ENCODE measurements at places on chromosomes 7 and 10. TPM values are rescaled to one million over a fixed set of nuclear protein-coding genes. Genes with fewer than 3 reads are reported as not detected.

DNA sequence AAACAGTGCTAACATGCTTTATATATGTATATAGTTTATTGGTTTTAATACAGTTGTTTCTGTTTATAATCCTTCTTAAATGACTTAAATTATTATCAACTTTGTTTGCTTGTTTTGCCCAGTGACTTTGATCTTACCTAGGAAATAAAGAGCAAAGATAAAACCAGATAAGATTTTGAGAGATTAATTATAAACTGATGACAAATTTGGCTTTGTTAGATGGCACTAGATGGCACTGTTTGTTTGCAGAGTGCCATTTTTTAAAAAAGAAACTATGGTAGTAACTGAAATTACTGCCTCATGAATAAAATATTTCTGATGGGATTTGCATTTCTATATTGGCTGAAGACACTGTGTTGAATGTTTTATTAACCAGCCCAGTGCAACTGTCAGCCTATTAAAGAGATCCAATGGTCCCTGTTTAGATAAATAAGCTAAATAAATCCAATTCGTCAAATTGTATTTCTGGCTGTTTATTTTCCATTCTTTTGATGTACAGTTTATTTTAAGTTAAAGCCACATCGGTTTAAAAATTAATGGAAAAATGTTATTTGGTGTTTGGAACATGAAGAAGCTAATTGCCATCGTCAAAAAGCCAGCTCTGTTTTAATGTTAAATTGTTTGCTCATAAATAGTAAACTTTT is 28.7 kb downstream of the VTI1A start:
- DNase-seq, result no peak

DNA sequence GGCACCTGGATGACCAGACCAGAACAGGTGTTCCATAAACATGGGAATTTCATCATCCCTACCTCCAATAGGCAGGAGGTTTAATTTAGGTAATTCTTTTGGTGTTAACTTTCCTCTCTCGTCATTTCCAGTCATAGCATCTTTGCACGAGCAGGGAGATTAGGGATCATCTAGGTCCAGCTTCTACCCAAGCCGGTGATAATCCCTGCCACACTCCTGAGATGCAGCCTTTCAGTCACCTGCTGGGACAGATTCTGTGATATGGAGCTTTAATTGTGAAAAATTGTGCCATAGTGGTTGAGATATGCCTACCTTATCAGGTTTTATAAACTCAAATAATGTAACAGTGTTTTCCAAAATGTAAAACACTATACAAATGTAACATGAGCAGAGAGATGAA is 191.8 kb upstream of the AOAH start:
- no peak for DNase-seq

SFXN3 gene
- 27.4 TPM for total RNA-seq

GRCh38 chr7:37927773-37928444 is 7.5 kb downstream of the EPDR1 start:
- DNase-seq, result no peak

DNA sequence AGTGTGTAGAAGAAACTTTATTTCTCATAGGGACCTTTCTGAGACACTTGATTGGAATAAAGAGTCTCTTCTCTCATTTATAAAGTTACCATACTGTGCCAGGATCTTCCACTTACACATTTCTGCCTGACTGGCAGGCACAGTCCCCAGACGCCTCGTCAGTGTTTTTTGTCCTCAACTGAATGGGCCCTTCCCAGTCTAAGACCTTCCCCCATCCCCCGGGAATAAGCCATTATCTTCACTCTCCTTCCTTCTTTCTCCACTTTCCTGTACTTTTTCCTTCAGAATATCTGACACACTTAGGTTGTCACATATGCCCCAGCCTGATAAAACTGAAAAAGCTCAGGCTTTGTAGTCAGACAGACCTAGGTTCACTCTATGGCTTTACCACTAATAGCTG is 35.3 kb upstream of the KCNIP2 start:
- no peak for DNase-seq

DNA sequence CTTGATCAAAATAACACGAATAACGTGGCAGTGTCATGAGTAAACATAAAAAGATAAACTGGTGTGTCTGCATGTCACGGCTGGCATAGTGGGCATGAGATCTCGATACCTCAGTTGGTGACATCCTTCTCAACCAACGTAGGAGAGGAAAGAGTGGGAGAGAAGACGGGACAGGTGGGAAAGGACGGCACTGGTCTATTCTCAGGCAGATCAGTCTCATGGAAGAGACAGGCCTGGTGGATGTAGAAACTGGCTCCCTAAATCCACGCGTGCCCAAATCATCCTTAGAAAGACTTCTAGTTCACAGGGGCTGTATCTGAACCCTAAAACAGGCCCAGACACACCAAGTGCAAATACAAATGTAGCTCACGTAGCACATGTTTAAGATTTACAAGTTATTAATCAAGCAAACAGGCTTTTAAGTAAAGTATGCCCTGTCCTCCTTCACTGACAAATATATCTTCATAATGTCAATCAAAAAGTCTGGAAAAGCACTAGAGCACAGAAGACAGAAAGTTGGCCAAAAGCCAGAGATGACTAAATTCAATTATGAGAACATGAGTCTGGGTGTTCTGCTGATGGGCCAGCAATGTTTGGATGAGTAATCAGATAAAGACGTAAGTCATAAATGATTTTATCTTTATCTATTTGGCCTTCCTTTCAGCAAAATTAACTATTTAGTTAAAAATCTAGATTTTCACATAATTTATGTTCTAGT is 56.3 kb downstream of the SFMBT2 start:
- DNase-seq, result no peak

GRCh38 chr10:28266449-28267224 is 36.2 kb downstream of the MPP7 start:
- DNase-seq, result no peak

GRCh38 chr7:142478479-142479220 is 220.8 kb upstream of the PRSS58 start:
- peak; percentile 15 for DNase-seq

- DNase-seq, result no peak
These were observed 52.8 kb downstream of the CUBN start for GRCh38 chr10:17076626-17077345.

TRA2A gene
- total RNA-seq, result 17.9 TPM

CDC14C gene
- total RNA-seq, result not detected

GRCh38 chr10:130799532-130799931 is 512.0 kb downstream of the TCERG1L start:
- no peak for DNase-seq

DNA sequence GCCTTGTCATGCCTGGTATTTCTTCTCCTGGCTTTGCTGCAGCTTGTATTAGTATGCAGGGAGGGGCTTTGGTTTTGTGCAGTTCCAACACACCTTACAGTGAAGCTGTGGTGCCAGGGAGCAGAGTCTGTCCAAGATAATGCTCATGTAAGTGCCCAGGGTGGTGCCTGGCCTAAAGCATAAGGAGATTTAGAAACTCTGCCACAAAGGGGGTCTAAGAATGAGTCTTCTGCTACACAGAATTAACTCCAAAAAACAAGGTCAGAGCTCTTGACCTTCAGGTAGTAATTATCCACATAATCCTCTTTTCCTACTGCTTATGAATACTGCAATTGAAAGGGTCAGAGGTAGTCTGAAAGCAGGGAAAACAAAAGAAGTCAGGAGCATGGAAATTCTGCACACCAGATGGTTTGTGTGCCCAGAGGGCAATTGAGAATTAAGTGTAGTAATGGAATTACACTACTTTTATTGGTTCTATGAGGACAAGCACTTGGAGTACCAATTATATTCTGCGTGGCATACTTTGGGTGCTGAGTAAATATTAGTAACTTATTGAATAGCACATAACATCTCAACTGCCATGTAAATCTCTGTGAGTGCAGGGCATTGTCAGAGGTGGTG is 121.5 kb downstream of the KAT6B start:
- no peak for DNase-seq

DNA sequence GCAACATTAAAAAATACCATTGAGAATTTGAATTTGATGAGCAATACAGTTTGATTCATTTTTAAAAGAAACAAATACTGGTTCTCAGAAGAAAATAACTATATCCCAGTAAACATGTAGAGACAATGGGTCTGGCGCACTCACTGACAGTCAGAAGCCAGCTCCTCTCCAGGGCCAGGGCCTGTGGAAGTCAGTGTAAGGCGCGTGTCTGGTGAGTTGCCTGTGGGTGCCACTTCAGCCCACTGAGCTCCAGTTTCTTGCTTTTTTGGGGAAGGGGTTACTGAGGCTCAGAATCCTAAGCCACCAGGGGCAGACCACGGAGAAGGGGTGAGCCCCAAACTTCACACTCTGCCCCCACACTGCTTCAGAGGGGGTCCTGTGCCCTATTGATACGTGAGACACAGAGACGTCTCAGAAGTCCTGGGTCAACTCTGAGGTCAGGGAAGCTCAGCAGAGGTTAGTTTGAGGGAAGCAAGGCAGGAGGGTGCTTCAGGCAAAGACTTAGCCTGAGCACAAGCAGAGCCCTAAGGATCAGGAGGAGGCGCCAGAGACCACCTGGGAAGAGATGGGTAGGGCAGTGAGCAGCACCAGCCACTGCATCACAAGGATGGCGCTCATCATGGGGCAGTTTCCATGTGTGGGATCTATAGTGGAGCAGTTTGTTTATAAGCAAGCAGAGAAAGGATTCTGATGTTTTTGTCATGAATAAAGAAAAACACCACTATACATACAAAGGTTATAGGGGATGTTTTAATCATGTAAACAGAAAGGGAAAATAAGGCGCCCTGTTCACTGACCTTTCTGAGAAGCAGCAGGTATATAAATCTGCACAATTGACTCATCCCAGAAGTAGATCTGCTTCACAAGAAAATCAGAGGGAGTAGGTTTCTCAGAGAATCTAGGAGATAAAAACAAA is 95.7 kb downstream of the PKD1L1 start:
- no peak for DNase-seq

GRCh38 chr7:66626331-66626934 is 2.2 kb upstream of the KCTD7 start:
- peak; percentile 8 for DNase-seq

GRCh38 chr10:79404231-79404609 is 41.2 kb downstream of the ZCCHC24 start:
- no peak for DNase-seq

ZNF25 gene
- 8.4 TPM for total RNA-seq

GRCh38 chr7:40721342-40721949 is 586.6 kb downstream of the SUGCT start:
- no peak for DNase-seq

DNA sequence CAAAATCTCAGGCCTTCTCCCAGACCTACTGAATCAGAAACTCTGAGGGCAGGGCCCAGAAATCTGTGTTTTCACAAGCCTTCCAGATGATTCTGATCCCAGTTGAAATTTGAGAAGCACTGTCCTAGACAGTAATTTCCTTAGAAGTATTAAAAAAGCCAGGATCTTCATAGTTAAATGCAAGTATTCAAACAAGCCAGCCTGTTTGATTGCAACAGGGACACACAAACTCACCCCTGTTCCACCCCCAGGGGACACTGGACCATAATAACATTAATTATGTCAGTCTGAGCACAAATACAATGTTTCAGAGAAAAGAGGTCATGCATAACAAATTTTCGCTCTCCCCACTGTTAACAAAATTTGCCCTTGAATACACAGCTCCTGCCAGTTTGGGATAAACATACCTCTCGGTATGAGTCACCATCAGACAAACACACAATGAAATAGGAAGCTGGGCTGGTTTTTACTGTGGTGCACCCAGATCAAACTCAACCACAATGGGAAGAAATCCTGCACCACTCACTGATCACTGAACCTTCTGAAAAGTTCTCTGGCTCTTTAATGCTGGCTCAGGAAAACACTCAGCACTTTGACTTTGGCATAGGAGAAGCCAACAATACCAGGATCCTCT is 34.3 kb downstream of the ABLIM1 start:
- DNase-seq, result peak; percentile 77

DNA sequence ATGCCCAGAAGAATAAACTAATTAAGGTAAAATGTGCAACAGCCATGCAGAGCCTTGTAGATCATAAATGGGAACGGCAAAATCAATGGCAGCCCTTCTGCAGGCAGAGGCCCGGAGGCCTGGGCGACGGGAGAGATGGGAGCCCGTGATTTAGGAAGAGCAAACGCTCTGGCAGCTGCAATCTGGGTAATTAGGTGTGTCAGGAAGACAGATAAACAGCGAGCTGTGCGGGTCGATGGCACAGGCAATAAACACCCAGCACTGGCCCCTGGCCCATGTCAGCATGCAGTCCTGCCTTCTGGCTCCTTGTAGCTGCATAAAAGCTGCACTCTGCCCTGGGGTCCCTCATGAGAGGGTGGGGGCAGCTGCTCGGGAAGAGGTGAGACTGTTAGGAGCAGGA is 78.0 kb downstream of the GOLGA7B start:
- DNase-seq, result no peak

DNA sequence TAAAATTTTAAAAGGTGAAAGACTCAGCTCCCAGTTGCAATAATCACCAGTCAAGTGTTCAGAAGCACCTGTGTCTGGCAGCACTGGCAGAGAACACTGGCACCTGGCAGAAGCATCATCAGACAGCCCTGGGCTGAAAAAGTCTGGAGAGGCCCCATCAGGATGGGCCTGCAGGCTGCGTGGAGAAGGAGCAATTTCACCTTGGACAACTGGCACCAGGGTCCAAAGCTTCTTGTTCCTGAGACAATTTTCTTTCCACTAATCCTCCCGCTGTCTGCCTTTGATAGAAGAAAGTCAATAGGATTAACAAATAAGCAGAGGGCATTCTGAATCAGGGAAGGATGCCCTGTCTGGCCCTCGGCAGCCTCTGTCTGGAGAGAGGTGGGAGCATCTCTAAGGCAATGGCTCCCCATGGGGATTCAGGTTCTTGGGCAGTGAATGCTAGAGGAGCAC is 6.5 kb downstream of the COBL start:
- DNase-seq, result no peak

NPM3 gene
- total RNA-seq, result 30.8 TPM

GRCh38 chr10:73979809-73980433 is 18.0 kb upstream of the VCL start:
- DNase-seq, result no peak

DNA sequence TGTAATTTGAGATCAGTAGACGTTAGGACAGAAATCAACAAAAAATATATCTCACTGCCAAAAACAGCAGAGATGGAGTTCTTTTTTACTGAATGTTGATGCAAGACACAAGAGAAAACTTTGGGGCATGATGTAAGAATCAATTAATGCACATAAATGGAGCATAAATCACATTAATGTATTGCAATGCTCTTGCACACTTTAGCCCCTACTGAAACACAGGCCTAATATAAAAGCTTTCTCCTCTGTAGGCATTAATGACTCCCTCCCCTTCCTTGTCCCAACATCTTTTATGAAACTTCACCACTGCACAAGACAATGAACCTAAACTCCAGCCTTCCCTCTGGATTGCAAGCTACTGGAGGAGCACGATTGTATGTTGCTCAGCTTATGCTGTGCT is 58.8 kb downstream of the CACNA2D1 start:
- no peak for DNase-seq

SPRN gene
- total RNA-seq, result not detected

DNA sequence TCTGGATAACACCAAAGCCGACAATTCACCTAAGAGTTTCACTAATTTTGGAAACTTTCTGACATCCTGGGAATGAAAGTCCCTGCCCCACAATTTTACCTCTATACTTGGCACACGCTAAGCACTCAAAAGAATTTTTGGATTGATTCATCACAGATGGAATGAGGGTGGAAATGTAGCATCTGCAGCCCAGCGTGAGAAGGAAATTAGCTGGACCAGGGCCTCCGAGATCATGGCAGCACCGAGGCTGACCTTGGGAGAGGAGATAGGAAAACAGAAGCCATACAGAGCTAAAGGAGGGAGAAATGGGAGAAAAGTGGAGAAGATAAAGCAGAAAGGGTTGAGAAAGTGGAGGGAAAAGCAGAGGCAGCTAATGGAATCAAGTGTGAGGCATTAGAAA is 606.6 kb upstream of the DPP6 start:
- no peak for DNase-seq

- DNase-seq, result no peak
These were observed 21.8 kb downstream of the SEMA3C start for GRCh38 chr7:80896906-80897598.

SDK1 gene
- not detected for total RNA-seq

Data from MG63 (cell line).